ENCODE measurements at places on chromosomes 12 and 14.

DNA sequence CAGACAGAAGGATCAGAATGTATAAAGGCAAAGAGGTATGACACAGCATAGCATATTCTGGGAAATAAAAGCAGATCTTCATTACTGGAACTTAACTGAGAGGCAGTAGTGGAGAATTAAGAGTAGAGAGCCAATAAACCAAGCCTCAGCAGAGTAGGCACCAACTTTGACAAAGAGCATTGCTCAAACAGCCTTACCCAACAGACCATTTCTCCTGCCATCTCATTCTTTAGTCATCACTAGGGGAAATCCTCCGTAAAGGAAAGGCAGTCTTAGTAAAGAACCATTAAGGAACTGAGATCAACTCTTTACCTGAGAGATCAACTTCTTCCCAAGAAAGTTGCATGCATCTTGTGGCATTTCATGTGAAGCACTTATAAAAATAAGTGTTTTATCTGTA is 36.6 kb downstream of the SENP1 start:
- peak; percentile 34 for DNase-seq

DNA sequence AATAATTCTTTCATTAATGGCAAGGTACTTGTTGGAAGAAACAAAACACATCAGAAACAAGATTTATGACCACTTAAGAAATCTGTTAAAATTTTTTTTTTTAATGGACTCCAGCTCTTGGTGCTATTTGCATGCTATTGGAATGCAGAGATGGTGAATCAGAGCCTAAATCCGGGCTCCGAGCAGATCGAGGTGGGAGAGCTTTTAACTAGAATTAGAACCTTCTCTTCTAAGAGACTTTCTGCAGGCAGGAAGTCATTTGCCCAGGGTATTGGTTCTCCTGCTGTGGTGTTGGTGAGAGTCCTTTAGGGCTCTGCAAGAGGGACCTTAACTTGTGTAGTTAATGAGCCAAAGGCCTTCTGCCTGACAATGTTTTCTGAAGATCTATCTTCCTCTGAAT is 419.4 kb downstream of the SNAPC1 start:
- DNase-seq: no peak

DNA sequence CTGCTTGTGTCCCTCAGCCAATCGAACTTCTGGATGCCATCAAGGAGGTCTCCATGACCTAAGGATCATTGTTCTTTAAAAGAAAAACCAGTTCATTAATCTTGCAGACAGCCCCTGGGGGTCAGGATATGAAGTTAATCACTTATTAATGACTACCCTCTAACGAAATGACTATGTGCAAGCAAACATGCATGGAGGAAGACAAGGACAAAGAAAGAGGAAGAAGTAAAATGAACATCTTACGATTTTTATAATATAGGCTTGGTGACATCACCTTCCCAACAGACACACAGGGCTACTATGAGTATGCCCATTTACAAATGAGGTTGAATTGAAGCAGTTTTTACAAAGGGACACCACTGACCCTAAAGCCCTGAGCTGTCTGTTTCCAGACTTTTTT is 111.1 kb upstream of the AMIGO2 start:
- DNase-seq: no peak

- no peak for DNase-seq
Observed at GRCh38 chr12:98740751-98741150, 95.7 kb downstream of the APAF1 start.

DNA sequence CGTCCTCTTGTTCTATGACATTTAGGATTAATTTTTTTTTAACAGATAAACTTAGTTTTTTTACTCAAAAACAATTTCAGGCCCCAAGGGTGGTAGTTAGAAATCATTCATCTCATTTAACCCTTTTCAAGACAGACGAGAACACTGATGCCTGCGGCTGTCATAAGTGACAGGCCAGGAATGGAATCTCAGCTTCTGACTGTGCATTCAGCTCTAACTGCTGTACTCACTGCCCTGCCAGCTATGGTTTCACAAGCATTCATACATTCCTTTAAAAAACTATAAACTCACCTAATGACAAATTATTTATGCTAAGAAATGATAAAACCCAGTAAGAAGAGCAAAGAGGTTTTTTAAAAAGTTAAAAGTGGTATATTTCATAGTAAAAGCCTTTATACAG is 8.8 kb downstream of the DENND5B start:
- DNase-seq: no peak

GRCh38 chr14:34189866-34190265 is 239.0 kb upstream of the EGLN3 start:
- DNase-seq: no peak

DNA sequence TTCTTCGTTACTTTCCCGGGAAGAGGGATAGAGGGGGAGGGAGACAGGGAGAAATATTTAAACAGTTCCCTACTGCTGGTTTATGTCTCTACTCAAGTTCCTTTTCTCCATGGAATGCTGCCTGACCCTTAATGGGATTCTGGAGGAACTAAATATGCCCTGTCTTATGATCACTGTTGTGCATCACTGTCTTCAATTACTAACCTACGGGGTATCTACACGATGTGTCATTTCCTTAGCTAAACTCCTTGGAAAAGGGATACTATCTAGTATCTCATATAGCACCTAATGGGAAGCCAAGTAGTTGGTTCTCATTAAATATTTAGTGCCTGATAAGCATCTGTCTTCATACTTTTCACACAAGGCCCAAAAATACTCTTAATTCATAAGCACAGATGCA is 37.5 kb upstream of the FBLN5 start:
- DNase-seq: peak; percentile 89

- DNase-seq: no peak
Observed at GRCh38 chr12:62789851-62790250, 145.1 kb downstream of the PPM1H start.

DNA sequence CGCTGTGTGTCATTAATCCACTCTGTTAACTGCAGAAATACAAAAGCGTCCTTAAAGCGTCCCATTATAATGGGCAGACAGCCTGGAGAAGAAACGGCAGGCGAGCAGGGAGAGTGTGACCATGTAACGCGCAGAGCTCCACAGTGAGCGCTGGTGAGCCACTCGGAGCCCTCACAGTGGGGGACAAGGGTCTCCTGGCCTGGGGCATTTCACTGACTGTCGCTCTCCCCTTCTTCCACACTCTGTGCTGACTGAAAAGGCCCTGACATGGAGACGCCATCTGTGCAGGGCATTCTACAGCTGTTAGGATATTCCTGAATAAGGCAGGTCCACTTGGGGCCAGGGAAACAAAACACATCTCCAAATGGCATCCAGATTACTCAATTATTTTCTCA is 24.2 kb downstream of the CCDC92 start:
- DNase-seq: no peak

GRCh38 chr12:130754234-130754901 is 38.3 kb upstream of the RIMBP2 start:
- no peak for DNase-seq

- DNase-seq: peak; percentile 7
Observed at GRCh38 chr12:107435520-107435919, 250.1 kb upstream of the PWP1 start.

DNA sequence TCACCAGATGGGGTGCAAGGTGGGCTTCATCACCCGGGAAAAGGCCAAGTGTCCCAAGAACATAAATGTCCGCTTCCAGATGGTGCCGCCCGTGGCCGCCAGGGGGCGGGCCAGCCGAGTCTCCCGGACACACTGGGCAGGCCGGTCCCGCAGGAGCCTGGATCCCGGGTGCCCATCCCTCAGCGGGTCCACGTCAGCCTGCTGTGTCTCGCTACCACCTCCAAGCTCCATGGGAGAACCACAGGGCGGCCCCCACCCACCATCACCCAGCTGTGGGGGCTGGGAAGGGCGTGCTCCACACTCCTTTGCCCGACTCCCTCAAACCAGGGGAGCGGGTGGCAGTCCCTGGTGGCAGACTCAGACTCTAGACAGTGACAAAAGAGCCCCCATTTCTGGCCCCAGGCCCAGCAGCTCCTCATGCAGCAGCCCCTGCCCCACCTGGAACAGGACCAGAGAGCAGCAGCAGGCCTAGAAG is 22.0 kb upstream of the NUDT14 start:
- peak; percentile 49 for DNase-seq
